ENCODE measurements at places on chromosomes 3 and 15. TPM values are rescaled to one million over a fixed set of nuclear protein-coding genes. Genes with fewer than 3 reads are reported as not detected.

Gene HHLA2
- total RNA-seq = not detected

Gene SLC9C1
- not detected for total RNA-seq

Gene TNNC1
- 1.3 TPM for total RNA-seq

Gene CACNA2D3
- total RNA-seq = 0.36 TPM

Gene TMEM207
- not detected for total RNA-seq

Gene NLGN1
- total RNA-seq = 12.5 TPM

Gene CEP97
- 21.9 TPM for total RNA-seq

Gene INKA1
- 2.3 TPM for total RNA-seq

Gene CSPG4
- total RNA-seq = 12.4 TPM

Gene EPHA3
- 0.18 TPM for total RNA-seq

Gene NMNAT3
- total RNA-seq = 0.36 TPM

Gene KBTBD13
- not detected for total RNA-seq

Gene IL17RE
- 1.1 TPM for total RNA-seq

Gene DGKG
- 2.5 TPM for total RNA-seq

Gene PP2D1
- total RNA-seq = not detected

Gene UROC1
- not detected for total RNA-seq

Gene THPO
- total RNA-seq = not detected

Gene GUCA1C
- not detected for total RNA-seq

Gene SERINC4
- not detected for total RNA-seq

Gene WNT7A
- total RNA-seq = not detected

Gene CNTN3
- total RNA-seq = 3.6 TPM

Gene PBRM1
- 72.6 TPM for total RNA-seq

Gene MSL2
- total RNA-seq = 20.8 TPM

Gene SPSB4
- not detected for total RNA-seq

Gene WDR72
- not detected for total RNA-seq

Gene PRICKLE2
- total RNA-seq = 14.2 TPM

Gene ZBTB20
- 13.3 TPM for total RNA-seq

Gene KIF23
- 70.5 TPM for total RNA-seq

All from IMR-90 (cell line).